Mammary epithelial cell (primary cell): ENCODE measurements at places on chromosomes 16 and 17. TPM values are rescaled to one million over a fixed set of nuclear protein-coding genes. Genes with fewer than 3 reads are reported as not detected.

NAGS gene
- total RNA-seq: 1.1 and 2.2 TPM in 2 replicates

DNA sequence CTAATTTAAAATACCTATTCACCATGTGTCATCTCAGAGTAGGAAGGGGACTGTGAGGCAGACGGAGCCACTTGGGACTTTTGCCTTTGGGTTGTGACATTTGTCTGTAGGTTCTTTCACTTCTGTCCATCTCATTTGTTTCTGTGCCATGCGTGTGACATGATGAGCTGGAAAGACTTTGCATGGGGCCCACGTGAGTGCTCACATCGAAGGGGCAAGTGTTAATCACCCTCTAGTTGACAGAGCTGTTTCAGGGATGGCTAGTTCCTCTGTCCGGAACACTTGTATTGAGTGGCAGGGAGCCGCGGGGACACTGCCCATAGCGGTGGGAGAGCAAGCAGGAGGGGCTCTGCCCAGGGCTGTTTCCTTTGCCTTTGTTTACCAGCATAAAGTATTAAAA, 112.0 kb downstream of the RPTOR start:
- DNase-seq: no peak

SLC47A1 gene
- 1.0 and 2.4 TPM in 2 replicates for total RNA-seq

DNA sequence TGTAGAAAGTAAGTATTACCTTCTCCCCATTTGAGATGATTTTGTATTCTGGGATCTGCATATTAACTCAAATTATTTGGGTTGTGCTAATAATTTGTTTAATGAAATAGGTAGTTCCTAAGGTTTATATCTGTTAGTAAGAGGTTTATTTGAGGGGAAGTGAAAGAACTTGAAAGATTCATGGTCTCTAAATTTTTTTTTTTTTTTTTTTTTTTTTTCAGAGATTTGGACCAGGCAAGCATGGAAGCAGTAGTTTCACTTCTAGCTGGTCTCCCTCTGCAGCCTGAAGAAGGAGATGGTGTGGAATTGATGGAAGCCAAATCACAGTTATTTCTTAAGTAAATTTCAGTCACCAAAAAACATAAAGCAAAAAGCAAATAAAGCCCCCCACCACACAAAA, 65.2 kb downstream of the OMG start:
- no peak for DNase-seq

TMEM204 gene
- not detected in 2 replicates for total RNA-seq

- peak; percentile 68 for DNase-seq
These were observed 20.2 kb upstream of the GUCY2D start for GRCh38 chr17:7982173-7982572.

DNA sequence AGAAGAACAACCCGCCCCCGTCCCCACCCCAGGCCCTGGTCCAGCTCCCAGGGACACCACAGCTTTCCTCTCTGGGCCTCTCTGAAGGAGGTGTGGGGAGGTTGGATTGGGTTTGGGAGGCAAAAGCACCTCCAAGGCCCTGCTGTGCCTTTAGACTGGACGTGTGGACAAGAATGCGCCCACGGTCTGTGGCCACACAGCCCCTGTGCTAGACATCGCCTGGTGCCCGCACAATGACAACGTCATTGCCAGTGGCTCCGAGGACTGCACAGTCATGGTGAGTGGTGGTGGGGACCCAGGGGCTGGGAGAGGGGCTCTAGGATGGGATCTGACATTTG, 3.0 kb downstream of the CORO1A start:
- no peak for DNase-seq

SLC16A11 gene
- total RNA-seq: not detected

GSE1 gene
- 19.3 TPM for total RNA-seq

DNA sequence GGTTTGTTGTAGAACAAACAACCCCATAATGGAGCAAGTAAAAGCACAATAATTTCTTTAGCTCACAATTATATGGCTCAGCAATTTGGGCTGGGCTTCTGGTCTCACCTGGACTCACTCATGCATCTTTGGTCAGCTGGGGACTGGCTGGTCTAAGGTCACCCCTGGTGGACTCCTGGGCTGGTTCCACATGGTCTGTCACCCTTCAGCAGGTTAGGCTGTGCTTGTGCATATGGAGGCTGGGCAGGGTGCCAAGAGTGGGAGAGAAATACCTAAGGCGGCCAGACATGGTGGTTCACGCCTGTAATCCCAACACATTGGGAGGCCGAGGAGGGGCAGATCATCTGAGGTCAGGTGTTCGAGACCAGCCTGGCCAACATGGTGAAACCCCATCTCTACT, 27.0 kb upstream of the SMURF2 start:
- DNase-seq: no peak

DNA sequence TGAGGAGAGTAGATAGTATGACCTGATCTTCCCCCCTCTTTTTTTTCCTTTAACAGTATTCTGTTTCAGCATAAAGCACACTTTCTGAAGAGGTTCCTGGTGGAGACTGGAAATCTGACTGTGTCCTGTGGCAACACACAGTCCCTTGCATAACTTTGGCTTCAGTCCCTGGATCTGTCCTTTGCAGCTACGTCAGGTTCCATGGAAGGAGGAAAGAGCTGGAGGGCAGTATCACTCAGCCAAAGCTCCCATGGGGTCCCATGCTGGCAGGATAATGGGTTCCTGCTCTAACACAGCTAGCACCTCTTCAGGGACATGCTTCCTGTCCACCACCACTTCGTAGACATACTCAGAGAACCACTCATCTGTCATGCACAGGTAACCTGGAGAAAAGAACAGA, 13.3 kb upstream of the SLC6A4 start:
- DNase-seq: no peak

- DNase-seq: no peak
These were observed 30.1 kb downstream of the GPRC5B start for GRCh38 chr16:19854543-19854876.

- DNase-seq: no peak
These were observed 8.8 kb downstream of the MBTD1 start for GRCh38 chr17:51251010-51251409.
